ENCODE measurements at places on chromosomes 6 and 20.

DNA sequence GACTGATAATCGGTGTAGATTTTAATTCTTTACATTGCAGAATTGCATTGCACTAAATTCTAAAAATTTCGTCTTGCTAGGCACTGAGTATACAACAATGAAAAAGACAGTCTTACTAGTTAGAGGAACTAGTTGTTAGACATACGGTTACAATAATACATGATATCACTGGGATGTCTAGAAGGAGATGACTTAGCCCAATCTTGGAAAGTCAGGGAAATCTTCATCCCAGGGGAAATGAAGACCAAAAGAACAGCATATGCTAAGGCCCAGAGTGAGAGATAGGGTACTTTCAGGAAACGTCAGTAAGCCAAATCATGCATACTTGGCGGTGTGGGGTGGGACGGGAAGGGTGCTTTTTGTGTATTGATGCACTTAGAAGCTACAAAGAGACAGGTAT lies 901 bp downstream of the CEP57L1 start:
- DNase-seq, result no peak

DNA sequence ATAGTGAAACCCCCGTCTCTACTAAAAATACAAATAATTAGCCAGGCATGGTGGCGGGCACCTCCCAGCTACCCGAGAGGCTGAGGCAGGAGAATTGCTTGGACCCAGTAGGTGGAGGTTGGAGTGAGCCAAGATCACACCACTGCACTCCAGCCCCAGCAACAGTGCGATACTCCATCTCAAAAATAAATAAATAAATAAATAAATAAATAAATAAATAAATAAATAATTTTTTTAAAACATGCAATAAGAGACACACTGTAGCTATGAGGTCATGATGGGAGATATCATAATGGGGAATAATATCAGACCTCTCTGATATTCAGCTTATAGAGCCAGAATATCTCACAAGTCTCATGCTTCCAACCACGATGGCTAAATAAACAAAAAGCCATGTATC lies 82.3 kb downstream of the CD24 start:
- no peak for DNase-seq

GRCh38 chr6:111767752-111768430 lies 105.4 kb downstream of the FYN start:
- DNase-seq, result no peak

DNA sequence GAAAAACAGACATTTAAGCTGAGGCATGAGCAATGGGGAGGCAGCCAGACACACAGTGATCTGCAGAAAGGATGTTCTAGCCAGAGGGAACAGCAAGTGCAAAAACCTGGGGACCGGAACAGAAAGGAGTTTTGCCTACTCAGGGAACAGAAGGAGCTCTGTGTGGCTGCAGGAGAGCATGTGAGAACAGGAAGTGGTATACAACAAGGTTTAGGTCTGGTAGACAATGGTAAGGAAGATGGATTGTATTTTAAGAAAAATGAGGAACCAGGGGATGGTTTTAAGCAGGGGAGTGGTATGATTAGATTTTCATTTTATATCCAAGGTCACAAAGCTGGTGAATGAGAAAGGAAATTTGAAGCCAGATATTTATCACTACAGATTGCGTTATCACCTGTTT lies 157.5 kb downstream of the UNC5CL start:
- DNase-seq, result no peak

DNA sequence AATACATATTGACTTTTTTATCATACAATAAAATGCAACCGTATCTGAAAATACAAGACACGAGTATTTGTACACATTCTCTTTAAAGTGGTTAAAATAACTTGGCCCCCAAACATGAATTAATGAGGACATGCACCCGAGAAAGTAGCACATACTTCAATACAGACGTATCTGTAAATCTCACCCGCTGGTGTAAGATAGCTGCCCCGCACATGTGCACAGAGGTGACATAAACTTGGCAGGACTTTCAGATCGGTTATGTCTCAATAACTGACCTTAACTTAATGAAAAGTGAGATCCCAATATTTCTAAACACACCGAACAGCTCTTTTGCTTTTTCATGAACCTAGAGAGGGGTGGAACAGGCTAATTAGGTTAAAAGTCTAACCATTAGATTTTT lies 91.5 kb upstream of the RPS6KA2 start:
- no peak for DNase-seq

DNA sequence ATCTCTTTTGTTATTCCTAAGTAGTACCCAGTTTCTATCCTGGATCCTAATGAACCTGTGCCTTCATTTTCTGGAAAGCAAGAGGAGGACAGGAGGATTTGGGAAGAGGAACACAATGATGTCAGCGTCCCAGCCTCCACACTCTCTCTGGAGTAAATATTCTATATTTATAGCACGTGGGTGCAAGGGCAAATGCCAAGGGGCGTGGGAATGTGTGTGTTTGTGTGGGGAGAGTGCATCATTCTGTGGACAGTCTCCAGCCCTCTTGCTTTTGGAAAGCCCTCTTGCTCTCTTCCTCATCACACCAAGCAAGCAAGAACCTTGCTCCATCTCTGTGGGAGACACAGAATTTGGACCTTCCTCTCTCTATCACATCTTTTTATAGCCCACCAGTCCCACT lies 103.2 kb upstream of the EMILIN3 start:
- DNase-seq, result no peak

GRCh38 chr6:30238178-30238795 lies 25.1 kb upstream of the TRIM26 start:
- no peak for DNase-seq

- no peak for DNase-seq
These were observed 55.7 kb upstream of the PRND start for GRCh38 chr20:4666001-4666479.

DNA sequence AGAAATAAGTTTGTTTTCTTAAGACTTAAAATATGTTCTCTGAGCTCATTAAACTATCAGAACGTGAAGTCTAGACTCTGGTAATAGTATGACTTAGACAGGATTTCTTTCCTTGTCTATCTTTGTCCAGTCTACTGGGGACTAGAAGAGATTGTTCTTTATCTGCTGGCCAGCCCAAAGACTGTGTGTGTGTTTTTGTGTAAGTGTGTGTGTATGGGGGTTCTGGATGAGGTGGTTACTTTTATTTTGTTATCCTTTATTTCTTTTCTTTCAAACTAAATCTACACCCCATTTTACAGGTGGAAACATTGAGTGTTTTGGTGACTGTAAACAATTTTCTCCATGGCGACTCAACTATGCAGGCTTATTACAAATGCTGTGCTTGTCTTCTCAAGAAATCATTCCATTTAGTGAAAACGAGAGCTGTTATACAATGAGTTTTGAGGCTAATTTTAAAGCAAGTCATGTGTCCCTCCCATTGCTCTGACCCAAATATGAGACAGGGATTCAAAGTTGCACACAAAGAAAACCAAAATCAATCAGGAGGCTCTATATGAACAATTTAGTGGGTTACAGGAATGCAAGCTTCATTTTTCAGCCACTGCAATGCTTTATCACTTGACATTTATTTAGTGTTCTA lies 97.6 kb downstream of the ELOVL5 start:
- DNase-seq, result no peak

DNA sequence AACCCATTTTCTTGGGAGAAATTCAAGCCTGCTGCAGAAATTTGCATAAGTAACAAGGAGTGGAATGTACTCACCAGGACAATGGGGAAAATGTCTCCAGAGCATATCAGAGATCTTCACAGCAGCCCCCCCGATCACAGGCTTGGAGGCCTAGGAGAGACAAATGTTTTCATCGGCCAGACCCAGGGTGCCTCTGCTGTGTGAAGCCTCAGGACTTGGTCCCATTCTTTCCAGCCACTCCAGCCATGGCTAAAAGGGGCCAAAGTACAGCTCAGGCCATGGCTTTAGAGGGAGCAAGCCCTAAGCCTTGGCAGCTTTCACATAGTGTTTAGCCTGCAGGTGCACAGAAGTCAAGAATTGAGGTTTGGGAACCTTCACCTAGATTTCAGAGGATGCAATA lies 1463.0 kb downstream of the HACE1 start:
- no peak for DNase-seq

GRCh38 chr6:144365271-144365670 lies 80.1 kb downstream of the UTRN start:
- DNase-seq, result no peak

GRCh38 chr6:100818066-100818465 lies 63.1 kb downstream of the ASCC3 start:
- DNase-seq, result no peak

GRCh38 chr20:63327231-63327745 lies 33.9 kb downstream of the CHRNA4 start:
- DNase-seq, result no peak

GRCh38 chr6:134774201-134774638 lies 175.7 kb downstream of the ALDH8A1 start:
- DNase-seq, result no peak

DNA sequence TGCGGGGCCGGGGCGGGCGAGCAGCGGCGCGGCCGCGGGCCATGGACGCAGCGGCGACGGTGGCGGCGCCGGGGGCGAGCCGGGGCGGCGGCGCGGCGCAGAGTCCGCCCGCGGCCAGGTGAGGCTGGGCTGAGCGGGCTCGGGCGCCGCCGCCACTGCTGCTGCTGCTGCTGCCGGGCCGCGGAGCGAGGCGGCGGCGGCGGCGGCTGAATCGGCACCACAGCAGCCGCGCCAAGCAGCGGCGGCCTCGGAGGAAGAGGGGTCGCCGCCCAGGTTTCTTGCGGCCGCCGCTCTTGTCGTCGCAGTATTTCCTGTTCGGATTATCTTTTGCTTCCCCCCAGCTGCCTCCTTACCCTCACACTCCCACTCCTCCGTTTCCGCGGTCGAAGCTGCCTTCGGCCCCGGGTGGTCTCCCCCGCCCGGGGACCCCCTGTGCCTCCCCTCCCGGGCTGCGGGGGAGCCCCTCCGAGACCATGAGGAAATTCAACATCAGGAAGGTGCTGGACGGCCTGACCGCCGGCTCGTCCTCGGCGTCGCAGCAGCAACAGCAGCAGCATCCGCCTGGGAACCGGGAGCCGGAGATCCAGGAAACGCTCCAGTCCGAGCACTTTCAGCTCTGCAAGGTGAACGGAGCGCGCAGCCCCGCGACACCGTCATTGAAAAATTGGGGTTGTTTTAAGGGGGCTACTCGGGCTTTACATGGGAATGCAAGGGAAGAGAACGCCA lies at the start of gene STXBP5:
TSS of gene STXBP5 (plus strand) at position 358 of the 726 bp plus-strand sequence. CDS start at position 474, 116 bp downstream.
- no peak for DNase-seq

DNA sequence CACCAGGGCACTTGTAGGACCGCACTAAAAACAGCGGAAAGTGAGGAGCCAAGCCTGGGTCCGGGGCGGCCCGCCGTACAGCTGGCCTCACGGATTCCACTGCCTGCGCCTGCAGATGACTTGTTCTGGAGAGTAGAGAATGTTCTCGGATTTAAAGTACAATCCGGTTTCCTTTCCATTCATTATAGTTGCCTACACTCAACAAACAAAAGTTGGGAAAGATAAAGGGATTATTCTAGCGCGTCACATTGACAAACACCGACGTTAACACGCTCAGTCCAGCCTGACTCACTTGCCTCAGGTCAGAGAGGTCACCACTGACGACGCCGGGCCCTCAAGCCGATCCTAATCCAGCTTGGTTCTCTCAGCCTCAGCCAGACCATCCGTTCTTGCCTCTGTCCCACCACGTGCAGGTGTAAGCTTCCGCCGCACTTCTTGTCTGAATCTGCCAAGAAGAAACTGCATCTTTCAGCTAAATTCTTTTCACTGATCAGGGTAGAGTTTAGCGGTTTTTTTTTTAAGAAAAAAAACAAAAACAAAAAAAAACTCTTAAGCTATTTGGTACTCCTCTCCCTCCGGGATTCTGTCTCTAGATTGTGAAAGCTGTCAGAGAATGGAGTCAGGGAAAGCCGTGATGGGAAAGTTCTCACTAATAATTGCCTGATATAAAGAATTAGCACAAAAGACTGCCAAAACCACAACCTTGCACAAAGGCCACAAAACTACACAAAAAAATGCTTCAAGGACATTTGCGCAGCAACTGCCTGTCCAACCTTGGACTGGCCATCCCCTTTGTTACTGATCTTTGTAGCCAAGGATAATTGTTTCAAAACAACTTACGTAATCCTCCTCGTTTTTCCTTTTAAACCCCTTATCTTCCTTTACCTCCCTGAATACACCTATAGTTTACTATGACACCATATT lies 1.1 kb upstream of the PHF10 start:
- no peak for DNase-seq

DNA sequence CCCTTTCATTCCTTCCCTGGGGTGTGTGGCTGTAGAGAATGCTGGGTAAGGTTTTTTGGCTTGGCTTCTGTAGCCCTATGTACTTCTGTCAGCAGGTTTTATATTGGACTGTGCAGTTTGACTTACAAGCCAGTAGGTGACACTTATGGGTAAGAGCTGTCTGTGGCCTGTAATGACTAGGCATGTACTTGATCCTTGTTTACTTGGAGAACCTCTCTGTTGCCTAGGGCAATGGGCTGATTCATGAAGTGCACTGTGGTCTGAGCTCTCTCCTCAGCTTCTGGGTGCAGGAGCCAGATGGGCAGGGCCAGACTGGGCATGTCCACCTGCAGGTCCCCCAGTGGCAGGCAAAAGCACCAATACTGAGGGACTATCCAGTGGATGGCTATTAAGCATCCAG lies 544.6 kb downstream of the ADGRB3 start:
- DNase-seq, result no peak

GRCh38 chr6:10583509-10583901 lies 62.4 kb downstream of the GCNT2 start:
- DNase-seq, result no peak

DNA sequence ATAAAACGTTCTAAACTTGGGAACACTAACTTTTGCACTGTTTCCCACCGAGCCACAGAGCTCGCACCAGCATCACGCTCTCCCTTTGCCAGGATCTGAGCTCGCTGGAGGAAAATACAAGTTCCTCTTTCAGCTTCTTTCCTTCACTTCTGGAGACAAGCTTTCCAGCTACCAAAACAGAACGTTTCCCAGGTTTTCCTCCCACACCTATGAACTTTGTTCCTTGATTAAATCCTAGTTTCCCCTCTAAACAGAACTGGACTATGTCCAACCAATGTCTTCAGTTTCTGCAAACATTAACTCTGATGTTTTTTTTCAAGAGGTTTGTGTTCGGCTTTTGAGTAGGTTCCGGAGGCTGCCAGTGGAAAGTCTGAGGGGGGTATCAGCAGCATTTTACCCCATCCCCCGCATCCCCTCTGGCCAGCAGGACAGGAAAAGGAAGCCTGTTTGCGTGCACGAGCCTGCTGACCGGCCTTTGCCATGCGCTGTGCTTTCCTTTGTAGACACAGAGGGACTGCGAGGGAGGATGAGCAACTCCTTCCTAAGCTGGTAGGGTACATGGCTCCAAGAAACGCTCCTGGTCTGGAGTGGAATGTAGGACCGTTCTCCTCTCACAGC lies 135.5 kb downstream of the LY86 start:
- DNase-seq, result no peak

GRCh38 chr6:130229645-130230044 lies 6.9 kb upstream of the SAMD3 start:
- no peak for DNase-seq

DNA sequence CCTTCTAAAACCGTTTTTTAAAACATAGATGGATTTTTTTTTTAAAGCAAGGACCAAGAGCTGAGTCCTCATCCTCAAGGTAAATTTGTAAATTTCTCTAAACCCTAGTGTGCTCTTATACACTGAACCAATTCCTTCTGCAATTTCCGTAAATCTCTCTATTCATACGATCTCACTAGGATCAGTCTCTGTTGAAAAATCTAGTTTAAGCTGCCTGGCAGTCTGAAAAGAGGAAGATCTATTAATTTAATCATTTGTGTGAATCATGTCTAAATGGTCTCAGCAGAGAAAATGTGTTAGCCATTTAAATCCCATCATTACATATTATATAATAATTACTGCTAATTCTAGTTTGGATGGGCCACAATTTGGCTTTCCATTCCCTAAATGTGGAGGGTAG lies 184.2 kb upstream of the TSHZ2 start:
- DNase-seq, result no peak

GRCh38 chr6:38483526-38483925 lies 156.2 kb downstream of the BTBD9 start:
- no peak for DNase-seq

- no peak for DNase-seq
These were observed 40.4 kb upstream of the DOK5 start for GRCh38 chr20:54435015-54435414.

Data from memory B cell (primary cell).